ENCODE measurements at places on chromosomes 12 and 14.

- DNase-seq: no peak
Observed at GRCh38 chr14:39491134-39491571, 58.9 kb upstream of the FBXO33 start.

GRCh38 chr14:70642303-70643235 lies 853 bp downstream of the TTC9 start:
- no peak for DNase-seq

GRCh38 chr14:100425429-100425827 lies 102.3 kb downstream of the SLC25A47 start:
- no peak for DNase-seq

DNA sequence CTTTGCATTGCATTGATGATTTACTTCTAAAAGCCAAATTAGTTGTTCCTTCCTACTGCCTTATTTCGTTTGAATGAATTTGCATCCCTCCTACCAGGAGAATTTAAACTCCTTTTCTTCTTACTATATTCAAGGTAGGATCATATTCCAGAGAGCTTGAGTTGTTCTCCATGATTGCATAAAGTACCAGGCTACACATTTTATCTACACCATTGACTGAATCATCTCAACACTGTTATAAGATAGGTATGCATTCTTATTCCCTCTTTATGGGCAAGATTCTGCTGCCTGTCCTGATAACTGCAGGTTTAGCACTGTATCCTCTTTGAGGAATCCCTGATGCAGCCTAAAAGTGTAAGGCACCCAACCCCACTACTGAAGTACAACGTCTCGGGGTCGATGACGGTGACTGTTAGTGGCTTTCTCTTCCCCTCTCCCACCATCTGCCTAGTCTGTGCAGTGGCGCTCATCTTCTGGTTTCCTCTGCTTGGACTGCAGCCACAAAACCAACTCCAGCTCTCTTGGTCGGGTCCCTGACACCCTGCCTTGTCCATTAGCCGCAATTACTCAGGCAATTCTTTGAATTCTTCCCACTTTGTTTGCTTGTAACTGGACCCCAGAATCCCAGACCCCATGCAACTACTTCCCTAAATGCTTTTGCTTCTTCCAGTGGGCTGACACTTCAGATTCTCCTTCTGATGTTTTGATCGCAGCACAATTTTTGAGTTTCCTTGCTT lies 44.4 kb upstream of the STXBP6 start:
- no peak for DNase-seq

GRCh38 chr12:44076871-44077270 lies 241.0 kb downstream of the TMEM117 start:
- DNase-seq: no peak

DNA sequence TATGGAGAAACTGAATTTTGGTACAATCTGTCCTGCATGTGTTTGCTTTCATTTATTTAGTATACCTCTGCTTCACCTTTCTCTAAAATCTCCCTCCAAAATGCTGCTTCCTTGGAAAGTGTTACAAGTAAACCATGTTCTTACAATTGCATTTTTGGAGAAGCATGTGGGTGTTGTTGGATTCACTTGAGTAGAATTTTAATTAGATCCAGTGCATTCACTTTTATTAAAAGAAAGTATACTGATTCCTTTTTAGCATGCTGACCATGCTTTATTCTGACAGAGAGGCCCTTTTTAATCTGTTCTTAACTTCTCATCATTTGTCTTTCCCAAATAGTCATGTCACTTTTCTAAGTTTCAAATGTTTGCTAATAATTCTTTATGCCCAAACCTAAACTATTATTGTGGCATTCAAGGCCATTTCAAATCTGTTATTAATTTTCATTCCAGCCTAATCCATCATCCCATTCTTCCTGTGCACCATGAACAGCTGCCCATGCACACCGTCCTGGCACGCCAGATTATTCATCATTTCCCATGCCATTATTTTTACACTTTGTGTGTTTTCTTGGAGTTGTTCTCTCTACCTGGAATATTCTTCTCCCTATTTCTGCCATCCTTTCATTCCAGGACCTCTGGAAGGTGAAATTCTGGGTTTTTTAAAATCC lies 90.7 kb downstream of the METTL25 start:
- DNase-seq: peak; percentile 3

GRCh38 chr14:52025310-52025709 lies 36.0 kb downstream of the RTRAF start:
- DNase-seq: peak; percentile 63

GRCh38 chr14:21105095-21105494 lies 4.2 kb downstream of the TMEM253 start:
- DNase-seq: no peak

DNA sequence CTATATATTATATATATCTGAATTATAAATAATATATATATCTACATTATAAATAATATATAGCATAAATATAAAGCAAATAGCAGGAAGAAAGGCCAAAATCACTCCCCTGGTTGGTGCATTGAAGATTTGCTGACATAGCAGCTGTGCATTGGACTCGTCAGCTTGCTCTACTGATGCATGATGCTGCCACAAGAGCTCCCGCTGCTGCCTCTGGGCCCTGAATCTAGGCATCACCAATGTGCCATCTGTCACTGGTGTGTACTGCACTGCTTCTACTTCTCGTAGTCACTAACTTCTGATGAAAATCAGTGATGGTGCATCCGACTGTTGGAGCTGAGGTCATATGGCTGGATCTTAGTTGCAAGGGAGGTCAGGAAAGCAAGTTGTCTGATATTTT lies 205.0 kb downstream of the ADAMTS20 start:
- DNase-seq: no peak

DNA sequence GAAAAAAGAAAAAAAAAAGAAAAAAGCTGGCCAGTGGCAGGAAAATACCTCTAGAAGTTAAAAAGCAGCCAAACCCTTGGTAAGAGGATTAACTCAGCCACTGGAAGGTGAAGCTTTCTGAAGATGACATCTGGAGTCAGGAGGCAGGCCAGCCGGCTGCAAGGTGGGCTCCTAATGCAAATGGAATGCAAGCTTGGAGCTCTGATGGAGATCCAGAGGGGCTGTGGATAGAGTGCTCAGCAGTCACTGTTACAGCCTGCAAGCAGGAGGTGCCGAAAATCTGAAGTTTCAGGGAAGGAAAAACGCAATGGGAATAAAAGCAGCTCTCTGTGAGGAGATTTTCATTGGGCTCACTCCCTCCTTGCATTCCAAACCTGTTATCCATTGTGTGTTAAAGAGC lies 41.0 kb downstream of the GSC start:
- DNase-seq: no peak

- DNase-seq: no peak
Observed at GRCh38 chr14:105128059-105128458, 40.5 kb downstream of the JAG2 start.

DNA sequence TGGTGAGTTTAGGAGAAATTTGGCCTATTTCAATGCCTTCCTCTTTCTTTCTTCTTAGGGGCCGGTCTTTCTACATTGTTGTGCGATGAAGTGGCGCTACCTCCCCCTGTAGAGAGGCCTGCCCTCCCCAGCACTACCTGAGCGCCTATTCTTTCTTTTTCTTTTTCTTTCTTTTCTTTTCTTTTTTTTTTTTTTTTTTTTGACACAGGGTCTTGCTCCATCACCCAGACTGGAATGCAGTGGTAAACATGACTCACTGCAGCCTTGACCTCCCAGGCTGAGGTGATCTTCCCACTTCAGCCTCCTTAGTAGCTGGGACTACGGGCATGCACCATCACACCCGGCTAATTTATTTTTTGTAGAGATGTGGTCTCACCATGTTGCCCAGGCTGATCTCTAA lies 136.1 kb upstream of the MAX start:
- peak; percentile 79 for DNase-seq

DNA sequence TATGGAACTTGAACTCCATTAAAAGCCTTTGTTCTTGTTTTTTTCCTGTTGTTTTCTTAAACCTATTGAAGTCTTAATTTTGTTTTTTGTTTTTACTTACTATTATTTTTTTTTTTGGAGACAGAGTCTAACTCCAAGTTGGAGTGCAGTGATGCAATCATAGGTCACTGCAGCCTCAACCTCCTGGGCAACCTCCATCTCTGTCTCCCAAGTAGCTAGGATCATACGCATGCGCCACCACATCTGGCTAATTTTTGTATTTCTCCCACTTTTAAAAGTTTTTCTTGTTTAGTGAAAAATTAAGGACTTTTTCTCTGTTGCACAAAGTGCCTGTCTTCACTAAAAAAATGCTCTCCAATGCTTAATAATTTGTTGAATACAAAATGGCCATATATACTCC lies 76.2 kb downstream of the SCN8A start:
- no peak for DNase-seq

DNA sequence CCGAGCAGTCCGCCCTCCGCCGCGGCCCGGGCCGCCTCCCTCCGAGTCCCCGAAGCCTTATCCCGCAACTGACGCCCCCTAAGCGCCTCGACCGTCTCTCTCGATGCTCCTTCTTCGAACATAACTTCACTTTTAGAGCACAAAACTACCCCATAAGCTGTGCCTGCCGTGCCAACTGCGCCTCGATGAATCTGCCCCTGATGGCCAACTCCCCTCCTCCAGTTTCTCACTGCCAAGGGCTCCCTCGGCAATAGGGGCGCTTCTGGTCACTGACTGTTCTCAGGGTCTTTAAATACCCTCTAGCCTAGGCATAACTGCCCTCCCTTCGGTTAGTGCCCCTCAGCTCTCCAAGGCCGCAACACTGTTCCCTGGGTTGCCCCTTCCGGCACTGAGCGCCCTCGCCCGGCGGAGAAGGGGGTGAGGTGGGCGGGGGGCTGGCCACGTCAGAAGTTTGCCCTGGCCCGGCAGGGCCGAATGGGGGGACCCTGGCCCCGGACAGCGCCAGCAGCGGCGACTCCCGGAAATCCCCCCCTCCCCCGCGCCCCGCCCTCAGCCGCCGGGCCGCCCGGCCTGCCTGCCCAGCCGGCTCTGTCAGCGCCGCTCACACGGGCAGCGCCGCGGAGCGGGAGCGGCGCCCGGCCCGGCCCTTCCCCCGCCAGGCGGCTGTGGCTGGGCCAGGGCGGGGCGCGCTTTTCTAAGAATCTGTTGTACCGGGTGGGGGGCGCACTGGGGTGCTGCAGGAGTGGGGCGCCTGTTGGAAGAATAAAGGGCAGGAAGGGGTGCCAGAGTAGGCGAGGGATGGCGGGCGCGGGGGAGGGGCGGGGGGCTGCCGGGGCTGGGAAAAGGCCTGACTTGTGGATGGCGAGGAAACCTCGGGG lies 10.6 kb downstream of the RARG start:
- no peak for DNase-seq

DNA sequence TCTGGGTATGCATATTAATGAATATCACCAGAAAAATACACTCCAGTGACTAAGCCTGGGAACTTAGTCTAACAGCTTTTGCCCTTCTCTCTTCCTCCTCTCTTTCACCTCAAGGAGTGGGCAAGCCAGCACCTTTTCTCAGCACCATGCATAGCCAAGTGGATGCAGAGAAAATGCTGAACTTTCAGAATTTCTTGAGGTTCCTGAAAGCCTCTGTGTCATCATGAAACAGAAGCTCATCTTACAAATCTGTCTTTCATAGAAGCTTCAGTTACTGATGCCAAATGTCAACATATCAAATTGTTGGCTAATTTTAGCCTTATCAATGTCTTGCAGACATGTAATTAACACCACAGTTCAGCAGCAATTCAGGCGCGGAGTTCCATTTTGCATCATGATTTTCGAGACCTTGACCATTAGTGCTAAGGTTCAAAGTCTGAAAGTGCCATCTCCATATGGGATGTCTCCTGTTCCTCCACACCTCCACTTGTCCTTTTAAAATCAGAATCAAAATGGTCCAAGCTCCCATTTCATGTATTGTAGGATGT lies 51.1 kb upstream of the RPH3A start:
- DNase-seq: no peak

DNA sequence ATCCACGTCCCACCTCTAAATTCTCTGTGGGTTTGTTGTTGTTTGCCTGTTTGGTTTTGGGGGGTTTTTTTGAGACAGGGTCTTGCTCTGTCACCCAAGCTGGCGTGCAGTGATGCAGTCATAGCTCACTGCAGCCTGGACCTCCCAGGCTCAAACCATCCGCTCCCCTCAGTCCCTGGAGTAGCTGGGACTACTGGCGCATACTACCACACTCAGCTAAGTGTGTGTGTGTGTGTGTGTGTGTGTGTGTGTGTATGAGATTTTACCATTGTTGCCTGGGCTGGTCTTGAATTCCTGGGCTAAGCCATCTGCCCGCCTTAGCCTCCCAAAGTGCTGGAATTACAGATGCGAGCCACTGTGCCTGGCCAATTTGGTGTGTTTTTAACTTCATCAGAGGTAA lies 236.2 kb downstream of the SLC41A2 start:
- DNase-seq: no peak

- no peak for DNase-seq
Observed at GRCh38 chr12:109642506-109643132, 69.0 kb downstream of the MVK start.

- no peak for DNase-seq
Observed at GRCh38 chr12:51270067-51270950, at the start of gene SMAGP. Gene SMAGP, minus strand, starts transcription at chr12:51270415. Its CDS starts 1,137 bp downstream, at chr12:51269278.

DNA sequence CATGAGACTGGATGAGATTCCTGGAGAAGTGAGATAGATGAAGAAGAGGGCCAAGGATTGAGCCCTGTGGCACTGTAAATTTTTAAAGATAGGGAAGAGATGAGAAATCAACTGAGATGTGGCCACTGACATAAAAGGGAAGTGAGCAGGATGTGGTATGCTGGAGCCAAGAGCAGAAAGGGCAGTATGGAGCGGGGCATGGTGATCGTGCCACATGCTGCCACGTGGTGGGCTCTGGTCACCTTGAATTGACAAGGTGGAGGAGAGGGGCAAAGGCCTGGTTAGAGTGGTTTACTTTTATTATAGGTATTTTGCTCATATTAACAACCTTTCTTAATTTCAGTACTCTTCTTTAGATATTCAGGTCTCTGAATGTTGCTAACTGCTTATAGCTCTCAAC lies 257.9 kb downstream of the NEDD1 start:
- DNase-seq: no peak

DNA sequence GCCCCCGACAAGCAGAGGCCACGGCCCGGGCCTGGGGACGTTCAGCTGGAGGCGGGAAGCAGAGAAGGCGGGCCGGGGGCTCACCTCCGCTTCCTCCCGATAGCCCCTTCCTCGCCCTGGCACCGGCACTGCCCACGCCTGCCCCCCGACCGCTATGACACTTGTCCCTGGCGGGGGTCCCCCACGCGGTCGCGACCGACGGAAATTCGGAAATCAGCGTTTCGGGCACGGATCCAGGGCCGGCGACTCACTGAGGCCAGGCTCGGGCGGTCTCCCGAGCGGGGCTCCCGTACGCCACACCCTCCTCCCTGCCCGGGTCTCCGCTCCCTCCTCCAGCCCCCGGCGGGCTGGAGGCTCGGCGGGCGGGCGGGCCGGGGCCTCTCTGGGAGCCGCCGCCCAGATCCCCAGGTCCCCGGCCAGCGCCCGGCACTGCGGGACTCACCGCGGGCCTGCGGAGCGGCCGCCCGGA lies 581 bp downstream of the PITPNM2 start:
- no peak for DNase-seq

DNA sequence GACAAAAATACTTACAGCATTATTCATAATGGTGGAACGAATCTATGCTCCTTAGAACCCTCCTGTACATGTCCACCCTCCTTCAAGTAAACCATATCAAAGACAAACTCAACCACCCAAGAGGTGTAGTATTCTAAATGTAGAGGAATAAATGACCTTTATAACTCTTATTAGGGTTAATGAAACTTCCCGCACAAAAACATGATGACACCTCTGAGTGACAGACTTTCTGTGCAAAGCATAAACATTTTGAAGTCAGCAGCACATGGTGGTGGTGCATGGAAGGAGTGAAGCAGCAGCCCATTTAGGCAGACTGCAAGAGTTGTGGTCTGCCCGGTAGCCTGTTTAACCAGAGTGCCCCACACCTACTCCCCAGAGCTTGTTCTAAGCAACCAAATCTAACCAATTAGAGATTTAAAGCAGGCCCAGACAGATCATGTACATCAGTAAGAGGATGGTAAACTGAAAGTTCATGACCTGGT lies 615 bp upstream of the ASB8 start:
- no peak for DNase-seq

Data from GM04504 (cell line).